ENCODE measurements at places on chromosomes 12 and 14.

DNA sequence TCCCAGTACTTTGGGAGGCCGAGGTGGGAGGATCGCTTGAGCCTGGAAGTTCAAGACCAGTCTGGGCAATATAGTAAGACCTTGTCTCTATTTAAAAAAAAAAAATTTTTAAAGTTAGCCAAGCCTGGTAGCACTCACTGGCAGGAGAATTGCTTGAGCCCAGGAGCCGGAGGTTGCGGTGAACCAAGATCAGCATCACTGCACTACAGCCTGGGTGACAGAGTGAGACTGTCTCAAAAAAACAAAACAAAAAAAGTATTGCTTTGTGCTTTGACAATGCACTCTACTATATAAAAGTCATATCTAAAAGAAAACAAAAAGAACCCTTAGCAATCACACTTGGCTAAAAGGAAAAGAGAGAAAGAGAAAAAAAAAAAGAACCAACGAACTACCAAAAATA, 26.8 kb downstream of the GNPTAB start:
- no peak for DNase-seq

GRCh38 chr12:109679501-109680263, 33.9 kb upstream of the FAM222A start:
- DNase-seq, result no peak

GRCh38 chr12:28770322-28770721, 378.8 kb upstream of the FAR2 start:
- no peak for DNase-seq

GRCh38 chr14:91585856-91586255, 75.7 kb upstream of the PPP4R3A start:
- DNase-seq, result no peak

DNA sequence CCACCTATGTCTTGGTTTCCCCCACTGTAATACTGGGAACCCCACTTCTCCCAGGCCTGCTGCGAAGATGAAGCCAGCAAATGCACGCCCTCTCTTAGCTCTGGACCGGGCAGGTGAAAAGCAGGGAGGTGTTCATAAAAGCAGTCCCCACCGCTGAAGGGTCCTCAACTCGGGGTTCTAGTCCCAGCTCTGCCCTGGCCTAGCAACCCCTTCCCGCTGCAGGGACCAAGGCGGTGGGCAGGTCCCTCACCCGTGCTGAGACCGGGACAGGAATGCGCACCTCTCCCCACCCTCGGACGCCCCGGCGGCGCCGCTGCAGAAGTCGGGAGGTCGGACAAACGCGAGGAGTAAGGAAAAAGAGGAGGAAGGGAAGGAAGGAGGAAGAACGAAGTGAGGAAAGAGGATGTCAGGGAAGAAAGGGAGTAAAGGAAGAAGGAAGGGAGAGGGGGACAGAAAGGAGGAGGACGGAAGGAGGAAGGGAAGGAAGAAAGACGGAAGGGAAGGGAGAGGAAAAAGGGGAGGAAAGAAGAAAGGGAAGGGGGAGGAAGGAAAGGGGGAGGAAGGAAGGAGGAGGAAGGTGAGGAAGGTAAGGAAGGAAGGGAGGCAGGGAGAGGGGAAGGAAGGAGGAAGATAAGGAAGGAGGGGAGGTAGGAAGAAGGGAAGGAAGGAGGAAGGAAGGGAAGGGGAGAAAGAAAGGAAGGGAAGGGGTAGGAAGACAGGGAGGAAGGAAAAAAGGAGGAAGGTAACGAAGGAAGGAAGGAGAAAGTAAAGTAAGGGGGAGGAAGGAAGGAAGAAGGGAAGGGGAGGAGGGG, 701 bp downstream of the SPRING1 start:
- peak; percentile 18 for DNase-seq

DNA sequence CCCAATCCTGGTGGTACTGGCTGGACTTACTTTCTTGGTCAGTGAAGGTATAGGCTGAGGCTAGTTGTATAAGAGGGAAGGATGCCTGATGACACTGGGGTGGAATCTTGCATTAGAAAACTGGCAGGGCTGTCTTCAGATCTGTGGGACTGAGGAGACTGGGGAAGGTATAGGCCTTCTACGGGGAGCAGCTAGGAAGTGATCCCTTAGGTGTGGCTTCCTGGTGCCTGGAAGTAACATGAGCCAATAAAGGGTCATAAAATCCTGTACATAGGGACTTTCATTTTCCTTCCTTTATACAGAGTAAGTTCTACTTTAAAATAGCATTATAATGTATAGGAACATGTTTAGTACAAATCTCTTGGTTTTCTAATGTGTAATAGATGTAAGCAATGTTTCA, 716.8 kb downstream of the LRFN5 start:
- no peak for DNase-seq

DNA sequence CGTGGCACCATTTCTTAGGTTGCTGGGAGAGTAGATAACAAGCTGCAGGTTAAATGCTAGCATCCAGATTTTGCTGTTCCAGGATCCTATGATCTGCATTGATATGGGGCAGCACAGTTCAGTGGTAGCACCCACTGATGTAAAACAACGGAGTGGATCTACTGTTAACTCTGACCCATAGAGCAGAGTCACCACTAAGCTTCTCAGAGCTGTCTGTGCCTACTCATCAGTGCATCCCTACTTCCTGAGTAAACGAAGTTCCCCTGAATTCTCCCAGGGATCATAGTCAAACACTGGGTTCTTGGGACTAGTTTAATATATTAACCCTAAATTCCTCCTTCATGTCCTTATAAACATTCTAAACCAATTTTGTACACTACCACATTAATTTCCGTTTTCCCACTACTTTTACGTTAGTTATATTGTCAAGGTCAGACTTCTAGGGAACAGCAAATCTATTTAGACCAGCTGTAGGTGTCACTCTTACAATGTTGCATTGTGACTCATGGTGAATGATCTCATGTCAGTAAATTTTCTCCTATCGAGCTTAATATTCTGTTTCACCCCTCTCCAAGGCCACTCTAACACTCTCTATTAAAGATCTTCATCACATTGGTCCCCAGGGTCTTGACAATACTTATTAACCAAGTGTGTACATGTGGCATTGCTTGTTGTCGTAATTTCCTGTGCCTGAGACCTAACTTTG, 10.3 kb downstream of the RERGL start:
- DNase-seq, result no peak

GRCh38 chr12:22355011-22355580, 20.6 kb upstream of the ST8SIA1 start:
- DNase-seq, result no peak

DNA sequence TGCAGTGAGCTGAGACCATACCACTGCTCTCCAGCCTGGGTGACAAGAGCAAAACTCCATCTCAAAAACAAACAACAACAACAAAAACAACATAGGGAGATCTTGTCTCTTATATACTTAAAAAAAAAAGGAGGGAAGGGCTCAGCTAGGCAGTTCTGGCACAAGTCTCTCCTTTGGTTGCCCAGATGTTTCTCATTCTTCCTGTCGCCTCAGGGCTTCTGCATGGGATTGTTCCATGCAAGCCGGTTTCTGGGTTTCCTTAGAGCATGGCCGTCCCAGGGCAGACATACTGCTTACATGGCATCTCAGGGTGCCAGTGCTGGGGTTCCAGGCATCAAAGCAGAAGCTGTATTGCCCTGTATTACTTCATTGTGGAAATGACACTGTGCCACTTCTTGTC, 5.2 kb upstream of the SLC8B1 start:
- no peak for DNase-seq

- DNase-seq, result no peak
These were observed 372.2 kb downstream of the GXYLT1 start for GRCh38 chr12:41772478-41772877.

DNA sequence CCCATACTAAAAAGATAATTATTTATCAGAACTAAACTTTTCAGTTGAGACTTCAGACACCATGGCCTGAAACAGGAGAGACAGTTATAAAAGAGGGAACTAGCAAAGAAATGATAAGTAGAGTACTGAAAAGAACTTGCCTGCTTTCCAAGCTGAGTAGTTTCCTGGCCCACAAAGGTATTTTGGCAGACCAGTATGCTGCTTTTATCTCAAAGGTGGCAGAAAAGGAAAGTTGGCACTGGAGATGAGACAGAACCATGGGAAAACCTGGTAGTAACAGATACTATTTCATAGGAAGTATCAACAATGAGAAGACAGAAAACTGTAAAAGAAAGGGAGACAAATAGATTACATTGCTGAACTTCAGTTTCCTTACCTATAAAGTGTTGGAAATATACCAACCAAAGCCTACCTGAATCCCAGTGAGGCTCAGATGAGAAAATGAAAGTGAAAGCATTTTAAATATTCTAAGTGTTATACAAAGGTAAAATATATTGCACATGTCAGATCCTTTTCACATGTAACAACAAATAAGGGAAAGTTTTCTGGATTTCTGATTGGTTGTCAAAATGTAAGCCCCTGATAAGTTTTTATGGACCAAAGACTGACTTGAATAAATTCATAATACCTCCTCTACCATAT, 155.3 kb upstream of the FSCB start:
- no peak for DNase-seq

- DNase-seq, result no peak
These were observed 22.6 kb upstream of the IRF2BPL start for GRCh38 chr14:77051116-77051515.

DNA sequence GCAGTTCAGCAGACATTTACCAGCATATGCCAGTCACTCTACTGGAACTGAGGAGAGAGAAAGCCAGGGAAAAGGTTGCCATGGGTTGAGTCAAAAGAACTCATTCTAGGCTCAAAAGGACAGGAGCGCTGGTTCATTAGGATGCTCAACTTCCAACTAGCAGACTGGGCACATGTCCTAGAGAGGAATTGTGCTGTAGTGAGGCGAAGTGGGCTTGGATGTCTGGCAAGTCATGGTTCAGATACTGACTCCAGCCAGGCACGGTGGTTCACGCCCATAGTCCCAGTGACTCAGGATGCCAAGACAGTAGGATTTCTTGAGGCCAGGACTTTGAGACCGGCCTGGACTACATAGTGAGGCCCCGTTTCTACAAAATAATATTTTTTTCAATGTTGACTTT, 281.5 kb downstream of the CACNA1C start:
- no peak for DNase-seq

DNA sequence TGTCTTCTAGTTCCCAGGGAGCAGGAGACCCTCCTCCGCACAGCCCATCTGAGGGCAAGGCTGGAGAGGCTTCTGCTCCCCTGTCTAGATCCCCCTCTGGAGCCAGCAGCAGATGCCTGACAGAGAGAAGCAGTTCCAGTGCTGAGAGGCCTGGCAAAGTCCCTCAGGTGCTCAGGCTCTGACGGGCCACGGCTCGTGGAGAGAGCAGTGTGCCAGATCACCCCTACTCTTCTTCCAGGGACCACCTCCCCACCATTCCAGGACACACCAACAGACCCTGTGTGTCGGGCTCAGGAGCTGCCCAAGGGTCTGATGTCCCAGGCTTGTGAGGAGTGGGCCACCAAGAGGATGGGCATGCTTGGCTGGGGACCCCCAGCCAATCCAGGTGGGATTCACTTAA, 22.5 kb upstream of the C14orf180 start:
- DNase-seq, result no peak

DNA sequence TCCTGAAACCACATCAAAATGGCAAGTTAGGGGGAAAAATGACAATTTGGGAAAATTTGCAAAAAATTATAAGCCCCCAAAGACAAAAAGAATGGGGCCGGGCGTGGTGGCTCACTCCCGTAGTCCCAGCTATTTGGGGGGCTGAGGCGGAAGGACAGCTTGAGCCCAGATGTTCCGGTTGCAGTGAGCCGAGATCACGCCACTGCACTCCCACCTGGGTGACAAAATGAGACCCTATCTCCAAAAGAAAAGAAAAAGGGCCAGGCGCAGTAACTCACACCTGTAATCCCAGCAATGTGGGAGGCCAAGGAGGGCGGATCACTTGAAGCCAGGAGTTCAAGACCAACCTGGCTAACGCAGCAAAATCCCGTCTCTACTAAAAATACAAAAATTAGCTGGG, 2.0 kb upstream of the VAMP1 start:
- DNase-seq, result no peak

GRCh38 chr12:7042842-7043241, 17.7 kb upstream of the C1S start:
- DNase-seq, result peak; percentile 51

GRCh38 chr12:116455540-116456329, 103.4 kb upstream of the MAP1LC3B2 start:
- DNase-seq, result peak; percentile 85

DNA sequence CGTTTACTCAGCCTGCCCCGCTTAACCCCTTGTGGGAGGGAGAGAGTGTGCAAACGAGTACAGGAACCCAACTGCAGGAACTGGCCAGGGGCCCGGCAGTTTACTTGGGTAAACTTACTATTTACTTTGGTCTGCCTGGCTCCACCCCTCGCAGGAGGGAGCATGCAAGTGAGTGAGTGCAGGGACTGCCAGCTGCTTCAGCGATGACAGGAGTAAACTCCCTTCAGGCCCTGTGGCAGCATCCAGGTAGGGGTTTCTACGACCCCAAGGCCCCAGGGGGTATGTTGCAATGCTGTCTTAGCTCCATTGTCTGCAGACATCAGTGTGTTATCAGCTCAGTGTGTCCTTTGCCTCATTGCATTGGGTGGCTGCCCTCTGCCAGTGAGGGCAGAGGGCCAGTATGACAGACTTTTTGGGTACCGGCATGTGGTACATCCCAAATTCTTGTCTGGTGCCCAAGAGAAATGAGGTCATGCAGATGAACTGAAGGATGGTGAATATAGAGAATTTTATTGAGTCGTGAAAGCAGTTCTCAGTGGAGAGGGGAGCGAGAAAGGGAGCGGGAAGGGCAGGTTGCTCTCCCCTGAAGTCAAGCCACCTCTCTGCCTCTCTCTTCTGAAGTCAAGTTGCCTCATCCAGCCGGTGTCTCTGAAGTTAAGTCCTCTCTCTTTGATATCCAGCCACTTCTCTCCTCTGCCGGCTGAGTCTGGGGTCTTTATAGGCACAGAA, 181.8 kb downstream of the FUT8 start:
- DNase-seq, result no peak

DNA sequence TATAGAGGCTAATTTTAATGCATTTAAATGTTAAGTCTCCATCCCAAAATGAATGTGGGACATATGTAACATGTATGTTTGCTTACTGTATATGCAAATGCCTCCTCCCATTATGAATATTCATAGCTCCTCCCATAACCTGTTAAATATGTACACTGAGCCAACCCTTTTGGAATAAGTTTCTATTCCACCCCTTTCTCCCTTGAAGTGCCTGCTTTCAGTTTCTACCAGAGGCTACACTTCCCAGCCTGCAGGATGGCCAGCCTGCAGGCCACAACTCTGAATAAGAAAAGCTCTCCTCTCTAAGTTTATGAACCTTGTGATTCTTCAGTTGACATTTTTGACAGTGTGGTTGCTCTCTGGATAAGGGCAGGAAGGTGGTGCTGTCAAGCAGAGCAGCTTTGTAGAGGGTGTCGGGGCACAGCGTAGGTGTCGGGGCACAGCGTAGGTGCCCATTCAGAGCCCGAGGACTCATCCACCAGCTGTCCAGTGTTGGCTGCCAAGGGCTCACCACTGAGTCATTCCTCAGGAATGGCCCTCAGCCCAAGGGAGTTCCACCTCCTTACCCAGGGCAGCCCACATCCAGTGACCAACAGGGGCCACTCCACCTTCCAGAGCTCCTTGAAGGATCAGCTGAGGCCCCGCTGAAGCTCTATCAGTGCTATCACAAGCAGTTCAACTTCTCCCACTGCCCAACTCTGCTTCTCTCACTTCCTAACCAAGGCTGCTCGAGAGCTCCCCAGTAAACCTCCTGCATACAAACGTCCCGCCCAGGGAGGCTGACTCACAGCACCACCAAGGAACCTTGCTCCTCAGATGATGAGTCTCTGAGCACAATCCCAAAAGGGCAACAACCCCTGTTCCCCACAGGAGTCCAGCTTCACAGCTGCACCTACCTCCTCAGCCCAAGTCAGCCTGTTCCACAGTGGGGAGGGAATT, 31.4 kb downstream of the VWF start:
- peak; percentile 91 for DNase-seq

GRCh38 chr12:82833481-82833880, 146.8 kb downstream of the TMTC2 start:
- DNase-seq, result peak; percentile 3

Data from AG08395 (cell line).